Lower lobe of right lung (tissue), 2 donors: ENCODE measurements at places on chromosomes 2 and 18. TPM values are rescaled to one million over a fixed set of nuclear protein-coding genes. Genes with fewer than 3 reads are reported as not detected.

- DNase-seq, result no peak
Observed at GRCh38 chr2:237208373-237209260, 122.9 kb downstream of the COPS8 start.

GRCh38 chr2:161250864-161251436 is 57.3 kb upstream of the PSMD14 start:
- no peak for DNase-seq

SERPINB10 gene
- not detected for total RNA-seq

DNA sequence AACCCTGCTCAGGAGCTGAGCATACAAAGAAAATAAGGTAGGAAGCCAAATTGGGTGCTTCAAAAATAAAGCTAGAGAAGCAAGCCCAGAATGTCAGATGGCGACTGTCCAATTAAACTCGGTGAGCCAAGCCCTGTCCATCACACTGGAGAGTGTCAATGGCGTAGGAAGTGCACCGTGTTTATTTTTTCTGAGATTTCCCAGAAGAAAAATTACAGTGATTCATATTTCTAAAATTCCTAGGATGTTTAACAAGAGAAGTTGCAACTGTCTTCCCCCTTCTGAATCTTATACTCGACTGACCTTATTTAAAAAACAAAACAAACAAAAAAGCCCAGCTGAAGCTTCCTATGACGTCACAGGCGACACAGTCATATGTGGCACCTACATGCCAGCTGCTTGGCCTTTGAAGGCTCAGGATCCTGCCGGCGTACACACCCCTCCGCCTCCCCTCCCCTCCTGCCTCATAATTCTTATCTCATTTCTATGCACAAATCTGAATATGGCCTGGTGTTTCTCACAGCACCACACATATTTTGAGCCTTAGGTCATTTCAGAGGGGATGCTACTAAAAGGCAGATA is 60.8 kb downstream of the MBP start:
- no peak for DNase-seq

KCNIP3 gene
- 2.6 TPM for total RNA-seq

GRCh38 chr18:42018831-42019230 is 63.8 kb downstream of the PIK3C3 start:
- DNase-seq, result no peak

DQX1 gene
- total RNA-seq, result 0.44 TPM

GRCh38 chr2:135055182-135055786 is 3.2 kb downstream of the RAB3GAP1 start:
- no peak for DNase-seq

DNA sequence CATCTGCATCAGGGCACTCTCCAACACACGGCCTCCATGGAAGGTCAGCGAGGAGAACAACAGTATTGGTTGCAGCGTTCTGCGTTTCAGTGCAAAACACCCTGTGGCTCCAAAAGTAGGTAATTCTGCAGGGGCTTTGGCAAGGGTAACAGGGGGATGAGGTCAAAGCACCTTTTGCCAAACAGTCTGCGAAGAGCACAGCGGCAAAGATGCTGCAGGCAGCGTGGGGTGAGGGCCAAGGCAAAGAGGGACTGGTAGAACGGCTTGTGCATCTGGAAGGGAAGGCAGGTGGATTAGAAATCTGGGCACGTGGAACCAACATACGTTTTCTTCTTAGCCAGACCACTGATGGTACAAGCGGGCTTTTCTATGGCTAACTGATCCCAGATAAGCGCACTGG is 26.6 kb upstream of the GBX2 start:
- DNase-seq, result no peak

CHN1 gene
- total RNA-seq, result 16.8 TPM

DNA sequence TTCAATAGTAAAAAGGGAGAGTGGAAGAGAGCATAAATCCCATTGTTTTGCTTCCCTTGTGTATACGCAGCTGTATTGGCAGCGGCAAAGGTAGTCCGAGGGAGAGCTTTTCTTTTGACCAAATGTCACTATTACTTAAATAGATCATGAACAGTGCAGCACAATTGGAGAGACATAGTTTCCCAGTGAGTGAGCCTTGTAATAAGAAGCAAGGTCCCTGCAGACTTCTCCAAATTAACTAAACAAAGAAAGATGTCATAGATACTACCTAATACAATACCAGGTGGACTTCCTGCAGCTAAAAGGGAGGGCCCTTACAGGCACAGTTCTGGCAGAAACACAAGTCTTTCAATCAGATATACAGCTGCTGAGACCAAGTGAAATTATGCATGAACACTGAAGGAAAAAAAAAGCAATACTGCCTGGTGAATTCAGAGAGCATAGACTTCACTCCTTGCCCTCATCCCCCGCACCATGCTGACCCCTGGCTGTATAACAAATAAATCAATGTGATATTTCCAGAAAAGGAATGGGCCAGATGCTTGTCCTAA is 404.7 kb upstream of the CDH2 start:
- DNase-seq, result no peak

DNA sequence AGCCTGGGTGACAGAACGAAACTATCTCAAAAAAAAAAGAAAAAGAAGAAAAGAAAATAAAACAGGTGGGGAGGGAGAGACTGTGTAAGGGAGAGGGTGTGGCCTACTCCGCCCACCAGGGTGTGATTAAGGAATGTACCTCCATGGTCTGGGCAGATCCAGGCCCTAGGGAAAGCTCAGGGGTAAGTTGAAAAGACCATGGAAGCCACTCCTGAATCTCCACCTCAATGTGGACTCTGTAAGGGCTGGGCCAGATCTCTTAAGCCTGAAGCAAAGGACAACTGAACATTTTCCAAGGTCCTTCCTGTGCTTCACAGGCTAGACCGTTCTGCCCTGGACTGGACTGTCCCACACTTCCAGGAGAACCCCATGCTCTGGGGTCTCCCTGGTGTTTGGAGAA is 9.7 kb upstream of the ATG16L1 start:
- DNase-seq, result no peak

DNA sequence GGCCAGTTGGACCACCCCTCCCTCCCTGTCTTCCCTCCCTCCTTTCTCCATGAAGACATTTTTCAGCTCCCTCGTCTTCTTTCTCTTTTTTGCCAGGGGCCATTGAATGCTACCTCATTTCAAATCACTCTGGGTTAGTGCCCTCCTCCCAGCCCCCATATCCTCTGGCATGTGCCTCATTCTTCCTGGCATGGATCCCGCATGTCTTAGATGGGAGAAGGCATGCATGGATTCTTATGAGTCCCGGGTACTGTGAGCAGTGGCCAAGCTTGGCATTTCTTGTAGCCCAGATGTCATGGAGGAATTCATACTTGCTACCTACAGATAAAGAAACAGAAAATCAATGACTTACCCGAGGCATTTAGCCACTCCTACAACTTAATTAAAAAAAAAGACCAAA is 9.0 kb upstream of the HAAO start:
- DNase-seq, result no peak

- no peak for DNase-seq
Observed at GRCh38 chr2:18723219-18723618, 133.8 kb upstream of the NT5C1B start.

MYL1 gene
- total RNA-seq, result not detected

GRCh38 chr2:101185085-101185484 is 33.9 kb upstream of the TBC1D8 start:
- DNase-seq, result no peak

NEB gene
- total RNA-seq, result 0.83 TPM

- DNase-seq, result no peak
Observed at GRCh38 chr2:55311444-55311870, 42.4 kb upstream of the MTIF2 start.

PCARE gene
- total RNA-seq, result 0.95 TPM

GRCh38 chr2:29010946-29011345 is 29.8 kb downstream of the TOGARAM2 start:
- DNase-seq, result no peak

C2orf15 gene
- total RNA-seq, result 1.5 TPM

MDH1 gene
- 123 TPM for total RNA-seq
